ENCODE measurements at places on chromosomes 5 and 9. TPM values are rescaled to one million over a fixed set of nuclear protein-coding genes. Genes with fewer than 3 reads are reported as not detected.
A peak's percentile ranks its signal among the peaks of the same experiment; 100 is the strongest.

GRCh38 chr9:17166346-17166745, 31.5 kb downstream of the CNTLN start:
- DNase-seq: no peak

DNA sequence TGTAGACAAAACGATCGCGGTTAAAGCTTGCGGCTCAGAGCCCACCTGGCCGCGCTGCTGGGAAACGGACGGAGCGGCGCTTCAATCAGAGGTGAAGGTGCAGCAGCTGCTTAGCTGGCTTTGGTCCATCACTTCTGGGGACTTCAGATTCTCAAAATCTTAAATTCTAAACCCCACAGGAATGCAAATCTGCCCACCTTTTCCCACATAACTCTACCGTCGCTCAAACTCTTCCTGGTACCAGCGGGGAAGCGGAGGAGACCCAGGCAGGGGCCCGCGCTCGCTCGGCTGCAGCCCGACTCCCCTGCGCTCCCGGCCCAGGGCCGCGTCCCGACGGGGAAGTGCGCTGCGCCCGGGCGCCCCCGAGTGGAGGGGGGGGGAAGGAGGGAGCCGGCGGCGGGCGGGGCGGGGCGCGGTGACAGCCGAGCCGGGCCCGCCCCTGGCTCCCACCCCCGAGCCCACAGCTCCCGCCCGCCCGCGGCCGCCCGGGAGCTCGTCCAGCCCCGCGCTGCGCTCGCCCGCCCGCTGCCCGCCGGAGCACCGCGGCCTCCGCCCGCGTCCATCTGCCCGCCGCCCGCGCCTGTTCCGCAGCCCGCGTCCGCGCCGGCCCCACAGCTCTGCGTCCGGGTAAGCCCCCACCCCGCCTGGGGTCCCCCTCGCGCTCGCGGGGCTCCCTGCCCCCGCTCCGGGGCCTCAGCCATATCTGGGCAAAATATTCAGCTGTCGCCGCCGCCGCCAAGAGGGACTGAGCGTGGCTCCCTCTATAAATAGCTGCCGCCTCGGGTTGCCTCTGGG, at the start of gene TMOD1:
Gene TMOD1, plus strand, starts transcription at position 490 of the 795 bp plus-strand sequence. CDS start 22,523 bp downstream, outside the sequence.
- DNase-seq: no peak

- DNase-seq: no peak
These were observed 187.6 kb downstream of the CETN3 start for GRCh38 chr5:90221951-90222350.

DNA sequence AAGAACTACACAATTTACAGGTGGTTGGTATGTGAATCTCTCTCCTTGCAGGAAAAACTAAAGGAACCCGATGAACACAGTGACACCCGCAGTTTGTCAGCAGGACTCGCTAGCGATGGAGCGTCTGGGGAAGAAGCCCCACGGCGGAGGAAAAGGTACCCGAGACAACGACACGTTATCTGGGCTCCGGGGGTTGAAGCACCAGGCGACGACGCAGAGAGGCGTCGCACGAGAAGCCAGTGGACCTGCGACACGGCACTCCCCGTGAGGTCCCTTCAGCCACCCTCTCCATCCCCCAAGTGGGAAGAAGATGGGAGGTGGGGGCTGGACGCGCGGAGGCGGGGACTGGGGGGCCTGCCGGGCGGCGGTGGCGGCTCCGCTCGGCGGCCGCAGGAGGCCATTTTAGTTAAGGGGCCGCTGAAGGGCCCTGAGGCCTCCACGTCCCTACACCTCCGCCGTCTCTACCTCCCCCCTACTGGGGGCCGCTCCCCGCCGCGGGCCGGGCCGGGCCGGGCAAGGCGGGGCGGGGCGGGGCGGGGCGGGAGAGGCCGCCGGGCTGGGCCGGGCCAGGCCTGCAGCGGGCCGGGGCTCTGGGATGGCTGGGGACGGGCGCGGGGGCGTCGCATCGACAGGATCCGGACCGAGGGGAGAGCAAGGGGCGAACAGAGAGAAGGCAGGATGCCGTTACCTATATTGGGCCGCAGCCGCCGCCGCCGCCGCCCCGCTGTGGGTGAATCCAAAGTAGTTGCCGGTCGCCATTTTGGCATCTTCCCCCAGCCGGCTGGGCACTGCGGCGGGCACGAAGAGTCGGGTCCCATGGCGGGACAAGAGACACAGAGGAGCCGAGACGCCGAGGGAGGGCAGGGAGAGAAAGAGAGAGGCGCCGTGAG, 754 bp downstream of the ZFR start:
- no peak for DNase-seq

The BTNL8 gene
- total RNA-seq: not detected

The PRR16 gene
- 1.0 TPM for total RNA-seq

DNA sequence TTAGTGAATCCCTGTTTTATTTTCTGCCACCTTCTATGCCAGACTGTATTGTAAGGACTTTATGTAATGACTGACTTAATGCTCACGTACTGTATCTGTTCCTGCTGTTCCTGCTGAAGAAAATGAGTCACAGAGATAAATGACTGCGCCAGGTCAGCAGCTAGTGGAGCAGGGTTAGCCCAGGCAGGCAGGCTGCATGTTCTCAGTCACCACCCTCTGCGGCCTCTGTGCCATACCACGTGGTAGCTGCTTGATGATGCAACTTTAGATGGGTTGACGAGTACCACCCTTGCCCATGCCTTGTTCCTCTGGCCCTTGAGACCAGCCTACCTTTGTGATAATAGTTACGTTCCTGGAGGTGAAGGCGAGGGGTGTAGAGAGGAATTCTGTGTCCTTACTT, 161.9 kb downstream of the TRIO start:
- peak; percentile 50 for DNase-seq

DNA sequence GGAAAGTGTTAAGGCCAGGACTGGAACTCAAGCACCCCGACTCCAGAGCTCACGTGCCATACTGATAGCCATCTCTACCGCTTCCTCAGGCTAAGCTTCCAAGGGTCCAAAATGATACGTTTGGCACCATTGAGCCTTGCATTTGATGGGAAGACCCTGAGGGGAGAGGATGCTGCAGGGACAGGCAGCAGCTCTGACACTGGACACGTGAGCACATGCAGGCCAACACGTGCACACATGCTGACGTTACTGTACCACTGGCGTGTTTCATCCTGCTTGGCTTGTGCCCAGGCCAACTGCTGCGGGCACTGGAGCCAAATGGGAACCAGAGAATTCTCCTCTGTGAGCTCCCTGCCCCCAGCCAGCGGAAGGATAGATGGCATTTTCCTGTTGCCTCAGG, 5.2 kb downstream of the FAT2 start:
- DNase-seq: no peak

Data from kidney epithelial cell (primary cell).